ENCODE measurements at places on chromosomes 5 and 9.

DNA sequence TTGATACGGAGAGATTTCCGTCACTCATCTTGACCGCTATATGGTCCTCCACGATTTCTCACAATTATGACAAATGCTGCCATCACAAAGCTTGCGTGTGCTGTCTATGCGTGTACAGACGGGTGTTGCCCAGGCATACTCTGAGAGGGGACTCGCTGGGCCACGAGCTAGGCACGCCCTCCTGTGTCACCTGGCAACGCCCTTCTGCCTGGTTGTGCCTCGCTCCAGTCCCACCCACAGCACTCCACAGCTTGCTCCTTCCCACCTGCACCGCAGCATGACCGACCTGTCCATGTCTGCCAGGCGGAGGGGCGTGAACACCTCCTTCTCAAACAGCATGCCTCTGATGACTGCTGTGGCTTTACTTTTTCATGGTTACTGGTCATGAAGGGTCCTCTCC is 55.6 kb downstream of the CAMSAP1 start:
- DNase-seq, result no peak

- no peak for DNase-seq
Measured at GRCh38 chr9:137216188-137216965, 5.7 kb downstream of the RNF208 start.

DNA sequence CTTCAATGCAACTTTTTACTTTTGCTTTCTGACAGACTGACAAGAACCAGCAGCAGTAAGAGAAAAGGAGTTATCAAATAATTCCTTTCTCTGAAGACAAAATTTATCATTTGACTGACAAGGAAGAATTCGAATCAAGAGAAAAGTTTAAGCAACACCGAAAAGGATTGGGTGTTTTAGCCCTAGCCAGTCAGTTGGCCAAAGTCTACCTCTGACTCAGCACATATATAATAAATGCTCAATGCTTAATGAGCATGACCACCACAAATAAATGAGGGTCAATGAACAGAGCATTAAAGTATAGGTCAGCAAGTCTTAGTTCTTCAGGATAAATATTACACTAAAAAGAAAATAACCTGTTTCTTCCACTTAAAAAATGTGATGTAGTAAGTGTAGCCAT is 1603.5 kb upstream of the C9orf72 start:
- no peak for DNase-seq

GRCh38 chr9:112720113-112720780 is 2.3 kb upstream of the INIP start:
- DNase-seq, result no peak

DNA sequence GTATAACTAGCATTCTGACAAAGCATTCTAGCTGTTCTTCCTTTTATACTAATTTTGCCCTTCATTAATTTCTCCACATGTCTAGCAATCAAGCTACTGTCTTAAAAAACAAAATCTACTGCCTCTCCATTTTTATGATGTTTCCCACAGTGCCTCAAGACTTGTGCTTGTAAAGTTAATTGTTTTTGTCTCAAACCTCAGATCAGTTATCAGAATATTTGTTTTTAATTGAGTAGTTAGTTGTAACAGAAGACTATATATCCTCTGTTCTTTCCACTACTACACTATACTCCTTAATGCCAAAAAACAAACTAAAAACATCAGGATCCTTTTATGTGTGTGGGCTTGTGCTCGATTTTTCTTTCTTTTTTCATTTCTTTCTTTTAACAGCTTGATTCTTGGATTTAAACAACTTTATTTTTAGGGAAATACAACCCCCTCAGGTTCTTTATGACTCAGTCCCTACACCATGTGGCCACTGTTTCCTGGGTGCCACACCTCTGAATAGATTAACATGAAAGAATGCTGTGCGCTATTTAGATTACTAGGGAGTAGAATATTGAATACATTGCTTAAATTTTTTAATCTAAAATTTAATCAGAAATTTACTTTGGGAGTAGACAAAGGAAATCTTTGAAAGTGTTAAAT is 1.2 kb downstream of the ASPN start:
- no peak for DNase-seq

GRCh38 chr5:81852291-81853029 is 101.6 kb upstream of the SSBP2 start:
- DNase-seq, result peak; percentile 78

- no peak for DNase-seq
Measured at GRCh38 chr5:111242606-111243005, 18.4 kb downstream of the CAMK4 start.

- DNase-seq, result no peak
Measured at GRCh38 chr9:123655681-123656423, 274.1 kb downstream of the DENND1A start.

- DNase-seq, result no peak
Measured at GRCh38 chr9:113858282-113858681, 17.8 kb upstream of the ZNF618 start.

DNA sequence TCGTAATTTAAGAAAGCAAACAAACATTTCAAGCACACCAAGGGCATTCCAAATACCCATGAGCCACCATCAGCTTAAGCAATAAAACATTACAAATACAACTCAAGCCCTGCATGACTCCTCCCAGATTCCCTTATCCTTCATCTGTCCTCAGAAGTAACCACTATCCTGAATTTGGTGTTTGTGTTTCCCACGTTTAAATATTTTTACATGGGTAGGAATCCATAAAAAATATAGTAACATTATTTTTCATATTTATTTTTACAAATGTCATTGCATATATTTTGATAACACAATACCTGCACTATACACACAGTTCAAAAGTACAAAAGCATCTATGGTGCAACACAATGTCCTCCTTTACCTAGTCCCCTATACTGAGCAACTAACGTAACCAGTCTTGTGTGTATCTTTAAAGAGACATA is 6.4 kb downstream of the PRKAA1 start:
- no peak for DNase-seq

DNA sequence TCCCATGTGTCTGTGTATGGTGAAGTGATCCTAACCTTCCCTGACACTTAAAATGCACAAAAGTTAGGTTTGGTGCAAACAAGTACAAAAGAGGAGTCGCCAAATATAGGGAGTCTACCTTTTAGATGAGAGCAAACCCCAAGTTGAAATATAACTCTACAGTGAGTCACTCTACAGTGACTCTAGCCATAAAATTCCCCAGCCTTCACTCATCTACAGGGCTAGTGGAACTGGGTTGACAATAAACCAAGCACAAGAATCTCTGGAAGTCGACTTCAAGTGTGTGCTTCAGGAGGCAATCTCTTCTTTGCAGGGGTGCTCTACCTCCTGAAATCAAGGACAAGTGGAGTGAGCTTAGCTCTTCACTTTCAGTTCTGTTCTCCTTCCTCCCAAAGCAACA is 3.3 kb downstream of the SHISAL2B start:
- DNase-seq, result no peak

DNA sequence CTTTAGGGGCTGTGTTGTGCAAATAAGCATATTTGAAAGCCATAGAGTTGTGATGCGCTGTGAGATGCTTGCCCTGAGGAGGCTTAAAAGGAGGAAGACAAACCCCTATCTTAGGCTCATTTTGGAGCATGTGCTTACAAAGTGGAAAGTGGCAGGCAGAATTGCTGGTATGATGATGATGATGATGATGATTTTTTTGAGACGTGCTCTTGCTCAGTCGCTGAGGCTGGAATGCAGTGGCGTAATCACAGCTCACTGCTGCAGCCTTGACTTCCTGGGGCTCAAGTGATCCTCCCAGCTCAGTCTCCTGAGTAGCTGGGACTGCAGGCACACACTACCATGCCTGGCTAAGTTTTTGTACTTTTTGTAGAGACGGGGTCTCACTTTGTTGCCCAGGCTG is 1.7 kb downstream of the CNOT8 start:
- DNase-seq, result peak; percentile 53

GRCh38 chr5:77864997-77865396 is 88.9 kb upstream of the TBCA start:
- DNase-seq, result no peak

DNA sequence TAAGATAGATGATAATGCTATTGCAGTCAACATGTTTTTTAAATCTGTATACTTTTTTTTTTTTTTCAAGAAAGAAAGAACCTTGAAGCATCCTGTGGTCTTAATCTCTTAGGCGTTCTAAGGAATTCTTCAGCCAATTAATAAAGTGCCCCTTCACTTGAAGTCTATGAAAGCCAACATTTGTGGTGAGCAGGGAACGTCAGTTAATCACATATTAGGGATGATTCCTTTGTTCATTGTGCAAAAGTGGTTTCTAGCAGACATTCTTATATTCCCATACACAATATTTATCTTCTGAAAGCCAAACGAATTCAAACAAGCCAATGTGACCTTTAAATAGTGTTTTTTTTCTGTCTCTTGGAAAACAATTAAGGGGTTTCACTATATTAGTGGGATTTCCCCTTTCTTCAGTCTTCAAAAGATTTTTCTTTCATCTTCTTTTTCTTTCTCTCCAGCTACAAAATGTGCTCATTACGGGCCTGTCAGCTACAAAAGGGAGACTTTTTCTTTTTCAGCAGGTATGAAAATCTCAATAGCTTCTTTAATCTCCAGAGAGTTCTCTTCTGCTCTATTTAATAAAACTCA is 40.1 kb downstream of the TMEM167A start:
- DNase-seq, result no peak

DNA sequence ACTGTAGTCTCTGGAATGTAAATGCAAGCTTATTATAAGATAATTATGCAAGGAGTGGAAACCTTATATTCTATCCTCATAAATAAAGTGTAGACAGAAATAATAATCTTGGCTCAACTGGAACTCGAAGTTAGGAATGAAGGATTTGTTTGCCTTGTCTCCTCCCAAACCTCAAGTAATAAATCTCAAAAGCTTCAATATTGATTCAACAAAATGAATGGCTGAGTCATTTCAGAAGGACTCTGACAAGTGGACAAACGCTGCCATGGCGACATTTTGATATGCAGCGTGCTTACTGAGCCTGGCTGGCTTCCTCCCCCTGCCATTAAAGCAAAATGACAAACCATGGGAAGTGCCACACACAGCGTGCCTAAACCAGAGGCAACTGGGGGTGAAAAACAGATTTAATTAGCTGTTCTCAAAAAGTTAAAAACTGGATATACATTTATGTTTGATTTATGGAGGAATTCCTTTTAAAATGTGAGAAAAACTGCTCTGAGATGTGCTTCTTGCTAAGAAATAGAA is 10.5 kb upstream of the ADGRV1 start:
- DNase-seq, result no peak

DNA sequence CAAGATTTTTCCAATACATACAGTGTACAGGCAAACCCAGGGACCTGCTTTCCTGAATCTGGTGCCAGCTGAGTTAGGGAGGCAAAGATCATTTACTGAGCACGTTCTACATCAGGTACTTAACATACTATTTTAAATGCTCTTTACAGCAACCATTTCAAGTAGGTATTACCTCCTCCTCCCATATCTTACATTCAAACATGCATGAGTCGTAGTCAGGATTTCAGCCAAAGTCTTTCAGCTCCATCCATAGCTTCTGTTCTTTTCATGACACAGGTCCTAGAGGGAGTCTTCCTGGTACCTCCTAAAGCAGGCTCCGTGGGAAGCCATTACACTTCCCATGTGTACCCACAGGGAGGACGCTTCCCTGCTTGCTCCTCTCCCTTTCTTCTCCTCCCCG is 11.7 kb downstream of the KCNV2 start:
- DNase-seq, result no peak

DNA sequence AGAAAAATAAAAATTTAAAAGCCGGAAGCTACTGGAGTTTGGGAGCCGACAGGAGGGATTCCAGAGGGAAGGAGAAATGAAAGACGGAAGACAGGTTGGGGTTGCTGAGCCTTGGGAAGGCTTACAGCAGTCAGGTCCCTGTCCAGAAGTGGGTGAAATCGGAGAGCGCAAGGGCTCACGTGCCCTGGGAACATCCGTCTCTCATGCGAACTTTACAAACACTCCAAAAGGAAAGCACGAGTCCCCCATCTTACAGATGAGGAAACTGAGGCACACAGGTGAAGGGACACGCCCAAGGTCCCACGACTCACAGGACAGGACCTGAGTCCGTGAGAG is 347 bp upstream of the OLFML2A start:
- no peak for DNase-seq
